DND-41 (cell line): ENCODE measurements at places on chromosomes 7 and 10.

DNA sequence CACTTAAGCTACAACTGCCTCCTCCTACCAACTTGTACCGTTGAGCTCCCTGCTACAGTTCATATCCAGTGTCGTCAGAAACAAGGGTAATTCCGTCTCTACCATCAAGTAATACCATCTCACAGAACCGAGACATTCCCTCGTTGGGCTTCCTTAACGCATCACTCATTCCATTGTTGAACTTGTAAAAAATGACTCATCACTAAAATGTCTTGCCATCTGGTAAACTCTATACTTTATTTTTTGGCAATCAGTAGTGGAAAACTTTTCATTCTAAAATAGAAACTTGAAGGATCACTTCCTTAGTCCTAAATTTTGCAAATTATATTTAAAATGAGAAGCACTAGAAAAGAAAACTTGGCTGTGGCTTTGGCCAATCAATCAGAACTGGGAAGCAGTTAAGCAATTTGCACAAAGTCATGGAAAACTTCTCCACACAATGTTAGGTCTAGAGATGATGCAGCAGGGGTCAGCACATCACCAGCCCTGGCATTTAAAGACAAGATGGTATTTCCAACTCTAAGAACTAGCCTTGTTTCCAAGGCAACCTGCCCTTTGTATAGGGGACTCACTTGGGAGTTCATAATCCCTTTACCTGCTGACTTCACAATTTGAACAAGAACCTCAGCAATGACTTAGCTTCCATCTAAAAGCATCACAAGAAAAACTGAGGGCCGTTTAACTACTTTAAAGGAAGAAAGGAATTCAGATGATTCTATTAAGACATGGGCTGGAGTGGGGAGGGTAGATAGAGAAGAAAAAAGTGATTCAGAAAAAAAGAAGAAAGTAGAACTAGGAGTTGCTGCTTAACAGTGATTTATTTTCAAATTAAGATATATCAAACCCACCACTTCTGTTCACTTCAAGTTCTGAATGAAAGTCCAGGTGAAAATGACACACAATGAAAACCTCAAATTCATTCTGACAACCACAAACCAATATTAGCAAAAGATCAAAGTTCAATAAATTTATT lies 288.1 kb downstream of the PARD3 start:
- no peak for DNase-seq

DNA sequence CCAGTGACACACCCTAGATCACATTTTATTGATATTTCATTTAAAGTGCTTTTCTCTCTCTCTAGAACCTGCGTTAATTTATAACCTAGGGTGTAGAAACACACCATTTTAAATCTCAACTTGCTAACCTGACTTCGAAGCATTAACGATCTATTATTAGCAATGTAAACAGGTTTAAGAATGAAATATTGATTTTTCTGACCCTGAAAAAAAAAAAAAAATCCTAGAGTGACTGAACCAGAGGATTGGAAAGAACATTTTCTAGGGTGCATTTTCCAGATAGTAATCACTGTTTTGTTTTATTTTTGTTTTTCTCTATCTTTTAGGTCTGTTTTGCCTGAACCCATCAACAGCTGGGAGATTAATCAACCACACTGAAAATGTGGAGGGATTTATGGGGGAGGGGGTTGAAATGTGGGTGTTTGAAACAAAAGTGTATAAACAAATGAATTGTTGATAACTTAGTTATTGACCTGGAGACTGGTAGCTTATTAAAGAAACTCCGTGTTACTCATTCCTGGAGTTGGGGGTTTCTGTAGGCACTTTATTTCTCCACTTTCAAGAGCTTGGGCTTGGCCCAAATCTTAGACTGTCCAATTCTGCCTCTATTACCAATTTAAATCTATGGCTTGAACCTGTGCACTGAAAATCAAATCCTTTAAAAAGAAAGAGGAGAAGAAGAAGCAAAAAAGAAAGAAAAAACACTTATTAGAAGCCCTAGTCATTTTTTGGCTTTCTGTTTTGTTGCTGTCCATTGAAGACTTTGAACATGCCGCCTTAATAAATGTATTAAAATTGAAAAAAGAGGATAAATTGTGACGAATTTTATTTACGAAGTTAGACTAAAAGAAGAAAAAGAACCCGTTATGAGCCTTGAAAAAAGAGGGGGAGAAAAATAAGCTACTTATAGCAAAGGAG lies 2.8 kb downstream of the HOXA2 start:
- DNase-seq = no peak

GRCh38 chr10:61110936-61111335 lies 167.0 kb upstream of the RHOBTB1 start:
- DNase-seq = no peak

DNA sequence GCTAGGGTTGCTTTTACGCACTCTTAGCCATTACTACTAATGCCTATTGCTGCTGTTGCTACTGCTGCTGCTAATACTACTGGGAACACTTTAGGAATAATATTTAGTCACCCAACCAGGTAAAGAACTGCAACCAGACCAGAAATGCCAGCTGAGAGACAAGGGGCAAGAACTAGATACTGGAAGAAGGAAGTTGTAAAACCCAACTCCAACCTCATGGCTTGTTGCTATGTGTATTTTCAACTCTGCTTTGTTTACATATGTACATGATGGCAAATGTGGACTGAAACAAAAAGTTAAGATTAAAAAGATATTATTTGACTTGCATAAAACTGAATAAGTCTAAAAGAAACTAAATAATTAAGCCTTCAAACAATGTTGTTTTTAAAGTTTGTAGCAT lies 177.7 kb downstream of the GNAT3 start:
- DNase-seq = no peak

- no peak for DNase-seq
Observed at GRCh38 chr7:71547426-71547825, 415.5 kb downstream of the GALNT17 start.

DNA sequence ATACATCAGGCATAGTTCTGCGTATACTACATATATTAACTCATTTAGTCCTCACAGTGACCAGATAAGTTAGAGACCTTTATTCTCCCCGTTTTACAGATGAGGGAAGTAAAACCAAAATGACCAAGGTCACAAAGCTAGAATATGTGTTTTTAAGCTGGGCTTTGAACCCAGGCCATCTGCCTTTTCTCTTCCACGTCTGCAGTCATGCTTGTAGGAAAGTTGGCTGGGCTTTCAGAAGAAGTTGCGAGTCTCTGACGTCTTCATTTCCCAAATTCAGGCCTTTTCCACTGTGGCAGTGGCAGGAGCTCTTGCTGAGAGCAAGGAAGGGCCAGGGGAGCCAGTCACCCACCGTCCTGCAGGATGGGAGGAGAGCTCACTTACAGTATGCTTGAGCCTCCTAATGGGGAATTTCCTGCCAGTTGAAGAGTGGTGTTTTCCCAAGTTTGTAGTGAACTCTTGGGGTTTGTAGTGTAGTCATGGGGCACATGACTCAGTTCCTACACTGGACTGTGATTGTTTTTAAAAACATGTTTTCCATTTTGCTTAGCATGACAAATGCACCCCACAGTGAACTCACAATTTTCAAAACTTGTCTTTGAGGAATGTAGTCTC lies 34.2 kb downstream of the CYP17A1 start:
- no peak for DNase-seq

DNA sequence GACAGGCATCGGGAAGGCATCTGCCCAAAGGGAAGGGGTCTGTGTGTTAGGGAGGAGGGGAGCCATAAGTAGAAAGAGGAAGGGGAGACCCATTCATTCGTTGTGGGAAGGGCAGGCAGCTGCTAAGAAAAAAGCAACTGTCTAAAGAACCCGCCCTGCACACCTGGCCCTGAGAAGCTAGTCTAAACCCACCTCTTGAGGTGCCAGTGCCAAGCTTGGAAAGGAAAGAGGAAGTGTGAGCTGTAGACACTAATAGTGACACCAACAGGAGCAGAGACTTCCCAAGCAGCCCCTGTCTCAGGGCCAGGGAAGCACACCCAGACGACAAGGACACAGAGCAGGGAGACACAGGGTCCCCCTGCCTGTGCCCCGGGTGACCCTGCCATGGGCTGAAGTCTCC lies 40.8 kb upstream of the PRSS58 start:
- DNase-seq = no peak

- DNase-seq = no peak
Observed at GRCh38 chr7:157461573-157462418, 125.0 kb downstream of the DNAJB6 start.

DNA sequence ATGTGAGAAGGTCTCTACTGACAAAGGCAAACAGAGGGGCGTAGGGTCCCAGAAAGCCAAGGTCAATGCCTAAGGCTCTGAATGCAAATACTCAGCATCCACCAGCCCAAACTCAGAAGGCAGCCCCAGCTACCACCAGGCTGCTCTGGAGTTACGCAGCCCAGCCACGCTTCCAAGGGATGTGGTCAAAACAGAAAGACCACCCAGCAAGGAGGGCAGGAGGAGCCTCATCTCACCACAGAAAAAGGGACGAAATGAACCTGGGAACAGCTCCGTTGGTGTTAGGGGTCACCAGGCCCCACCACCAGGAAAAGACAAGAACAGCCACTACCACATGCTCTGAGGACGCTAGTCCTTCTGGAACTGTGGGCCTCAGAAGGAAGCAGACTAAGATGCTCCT lies 65.1 kb downstream of the CTBP2 start:
- DNase-seq = no peak

- no peak for DNase-seq
Observed at GRCh38 chr10:78584681-78585080, 484.1 kb upstream of the ZMIZ1 start.

- DNase-seq = peak; percentile 62
Observed at GRCh38 chr7:727104-727805, at the start of gene PRKAR1B. PRKAR1B (minus strand) TSS chr7:727281; CDS start chr7:711505, 15,776 bp downstream.

GRCh38 chr10:43055991-43056567 lies 20.8 kb upstream of the RET start:
- DNase-seq = no peak

- DNase-seq = no peak
Observed at GRCh38 chr10:26357203-26357602, 80.9 kb upstream of the APBB1IP start.

DNA sequence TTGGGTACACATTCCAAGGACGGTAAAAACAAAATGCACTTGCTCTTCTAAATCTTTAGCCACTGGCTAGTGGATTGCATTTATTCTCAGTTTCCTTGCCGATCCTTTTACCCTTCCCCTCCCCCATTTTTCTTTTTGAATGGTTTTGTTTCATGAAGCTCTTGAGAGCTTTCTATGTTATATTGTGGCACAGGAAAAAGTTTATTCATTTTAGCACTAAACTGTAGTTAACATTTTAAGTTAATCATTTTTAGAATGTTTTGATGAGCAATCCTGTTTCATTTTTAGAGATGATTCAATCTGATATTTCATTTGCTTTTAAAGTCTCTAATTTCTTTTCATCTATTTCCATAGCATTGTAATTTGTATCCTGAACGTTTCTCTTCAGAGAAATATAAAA lies 24.0 kb downstream of the ZEB1 start:
- no peak for DNase-seq

GRCh38 chr7:131425992-131426391 lies 98.3 kb downstream of the MKLN1 start:
- no peak for DNase-seq

DNA sequence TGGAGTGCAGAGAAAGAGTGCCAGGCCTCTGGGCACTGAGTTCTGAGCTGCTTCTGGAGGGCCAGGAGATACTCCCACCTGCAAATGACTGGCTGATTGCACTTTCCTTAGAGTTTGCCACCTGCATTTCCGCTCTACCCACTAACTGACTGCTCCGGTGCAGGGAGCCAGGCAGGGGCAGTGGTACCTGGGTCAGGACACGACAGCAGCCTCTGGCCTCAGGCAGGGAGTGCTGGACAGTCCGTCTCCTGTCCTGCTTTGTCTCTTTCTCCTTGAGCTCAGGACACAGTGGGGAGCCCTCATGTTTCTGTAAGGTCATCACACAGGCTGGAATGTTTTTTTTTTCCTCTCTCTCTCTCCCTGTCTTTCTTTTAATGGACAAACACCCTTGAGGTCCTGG lies 252.0 kb downstream of the DPP6 start:
- DNase-seq = no peak

DNA sequence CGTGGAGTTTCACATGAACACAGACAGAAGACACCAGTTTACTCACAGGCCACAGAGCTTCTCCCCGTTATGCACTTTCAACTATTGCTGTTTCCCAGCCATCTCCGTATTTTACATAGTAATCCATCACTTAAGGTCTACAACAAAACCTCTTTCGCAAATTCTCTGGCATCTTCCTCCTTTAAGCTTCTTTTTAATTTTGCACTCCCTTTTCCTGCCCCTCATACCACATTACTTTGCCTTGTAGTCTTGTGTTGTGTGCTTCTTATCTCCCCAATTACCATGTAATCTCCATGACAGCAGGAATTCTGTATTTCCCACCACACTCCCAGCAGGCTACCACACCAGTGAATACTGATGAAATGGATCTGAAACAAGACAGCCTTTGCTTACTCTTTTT lies 87.3 kb downstream of the ODAD2 start:
- no peak for DNase-seq

GRCh38 chr10:4329225-4329624 lies 496.8 kb upstream of the AKR1E2 start:
- DNase-seq = no peak

DNA sequence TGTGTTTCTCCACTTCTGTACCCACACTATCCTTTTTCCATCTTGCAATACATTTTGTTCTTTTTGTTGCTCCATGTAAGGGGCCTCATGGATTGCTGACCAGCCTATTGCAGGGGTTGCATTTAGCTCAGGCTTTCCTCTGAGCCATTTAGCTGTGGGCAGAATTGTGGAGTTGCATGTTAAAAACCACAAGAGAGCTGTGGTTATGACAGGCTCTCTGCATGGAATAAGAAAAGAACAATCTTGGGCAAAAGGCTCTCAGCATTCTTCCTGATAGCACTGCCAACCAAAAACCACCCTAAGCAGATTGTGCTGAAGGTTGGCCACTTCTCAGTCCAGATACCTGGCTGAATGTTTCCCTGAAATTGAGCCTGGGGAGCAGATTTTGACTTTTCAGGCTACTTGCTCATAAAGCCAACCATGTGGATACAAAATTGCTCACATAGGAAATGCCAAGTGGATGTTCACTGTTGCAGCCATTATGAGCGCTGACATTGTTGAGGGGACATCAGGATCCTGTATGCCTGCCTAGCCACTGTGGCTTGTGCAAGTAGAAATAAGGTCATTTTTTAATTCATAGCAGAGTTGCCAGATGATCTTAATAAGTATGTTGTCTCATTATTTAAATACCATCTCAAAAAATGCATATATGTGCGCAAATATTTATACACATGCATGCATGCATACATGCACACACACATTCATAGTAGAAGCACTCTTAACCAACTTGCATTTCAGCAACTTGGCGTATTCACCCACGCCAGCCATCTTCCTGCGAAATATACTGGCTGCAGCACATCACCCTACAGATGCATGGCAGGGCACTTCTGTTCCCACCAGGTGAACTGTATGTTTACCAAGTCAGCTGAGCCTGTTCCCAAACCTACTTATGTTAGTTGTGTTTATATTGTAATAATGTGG lies 695.4 kb downstream of the LRMDA start:
- no peak for DNase-seq

GRCh38 chr10:123640016-123640535 lies 26.1 kb upstream of the GPR26 start:
- DNase-seq = no peak
